ENCODE measurements at places on chromosomes 5 and 9.
A peak's percentile ranks its signal among the peaks of the same experiment; 100 is the strongest.

GRCh38 chr5:163571744-163572143 lies 66.3 kb downstream of the MAT2B start:
- peak; percentile 93 for DNase-seq

DNA sequence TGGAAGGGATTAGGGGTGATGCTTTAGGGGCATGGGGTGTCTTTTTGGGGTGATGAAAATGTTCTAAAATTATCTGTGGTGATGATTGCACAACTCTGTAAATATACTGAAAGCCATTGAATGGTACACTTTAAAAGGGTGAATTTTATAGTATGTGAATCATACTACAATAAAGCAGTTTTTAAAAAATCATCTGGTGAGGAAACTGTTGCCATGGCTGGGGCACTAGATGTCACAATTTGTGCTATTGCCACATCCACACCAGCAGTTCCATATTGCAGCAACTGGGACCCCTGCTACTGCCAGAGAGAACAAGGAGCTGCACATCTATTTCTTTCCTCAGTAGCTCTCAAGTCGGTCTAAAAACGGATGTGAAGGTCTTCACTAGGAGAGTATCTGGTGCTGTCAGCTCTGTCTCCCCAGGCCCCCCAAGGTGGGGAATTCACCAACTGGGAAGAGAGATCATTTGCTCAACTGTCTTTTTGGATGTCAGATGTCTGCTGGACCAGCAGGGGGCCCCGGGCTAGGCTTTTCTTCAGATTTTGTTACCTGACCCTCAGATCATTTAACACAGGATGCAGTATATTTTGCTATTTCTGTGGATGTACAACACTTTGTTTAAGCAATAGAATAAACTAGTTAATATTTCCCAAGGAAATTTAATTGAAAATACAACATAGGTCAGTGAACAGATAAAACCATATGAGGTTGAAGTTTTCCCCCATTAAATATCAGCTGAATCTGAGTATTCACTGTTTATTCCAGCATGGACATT lies 13.2 kb downstream of the CMYA5 start:
- DNase-seq = no peak

- DNase-seq = no peak
Observed at GRCh38 chr5:140571105-140571504, 6.5 kb downstream of the SLC35A4 start.

- DNase-seq = peak; percentile 68
Observed at GRCh38 chr5:33524476-33524875, 83.7 kb downstream of the TARS1 start.

DNA sequence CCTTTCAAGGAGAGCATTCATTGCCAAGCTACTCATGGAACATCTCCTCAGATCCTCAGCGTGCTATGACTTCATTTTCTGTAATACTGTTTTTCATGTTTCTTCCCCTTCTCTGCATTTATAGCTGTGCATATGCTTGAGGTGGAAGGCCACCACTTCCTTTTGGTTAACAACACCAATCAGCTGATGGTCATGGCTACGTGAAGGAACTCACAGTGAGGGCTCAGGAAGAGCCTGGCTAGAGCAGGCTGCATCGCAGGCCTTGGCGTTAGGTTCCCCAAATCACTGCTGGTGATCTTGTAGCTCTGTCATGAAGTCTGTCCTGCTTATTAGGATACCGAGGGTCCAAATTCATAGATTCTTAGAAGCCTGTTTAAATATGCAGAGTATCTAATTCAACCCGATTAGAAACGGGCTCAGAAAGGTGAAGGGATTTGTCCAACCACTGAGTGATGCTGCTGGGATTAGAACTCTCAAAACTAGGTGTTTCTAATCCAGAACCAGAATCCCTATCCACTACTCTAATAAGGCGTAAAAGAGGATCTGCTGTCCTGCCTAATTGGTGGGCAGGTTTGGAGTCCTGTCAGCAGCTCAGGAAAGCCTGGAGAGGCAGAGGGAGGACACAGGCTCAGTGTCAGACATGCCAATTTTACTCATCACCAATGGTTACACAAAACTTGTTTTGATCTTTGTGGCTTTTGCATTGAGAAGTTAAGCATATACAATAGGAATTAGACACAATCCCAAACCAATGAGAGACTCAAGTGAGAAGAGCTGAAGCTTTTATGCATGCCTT lies 7.5 kb downstream of the SYK start:
- DNase-seq = no peak

DNA sequence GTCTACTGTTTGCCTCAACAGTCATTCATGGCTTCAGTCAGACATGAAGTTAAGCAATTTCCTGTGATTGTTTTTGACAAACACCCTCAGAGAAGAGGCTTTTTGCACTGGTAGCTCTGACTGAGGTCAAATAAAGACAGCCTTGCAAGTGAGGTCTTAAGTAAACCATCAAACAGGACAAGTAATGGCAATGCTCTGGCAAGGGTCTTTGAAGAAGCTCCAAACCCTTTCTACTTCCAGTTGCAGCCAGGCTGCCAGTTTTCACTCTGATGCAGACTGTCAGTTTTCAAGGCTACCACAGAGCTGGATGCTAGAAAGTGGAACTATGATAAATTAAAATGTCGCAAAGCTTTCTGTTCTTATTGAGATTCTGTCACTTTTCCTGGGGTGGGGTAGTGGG lies 421.5 kb upstream of the PTGER4 start:
- DNase-seq = no peak

DNA sequence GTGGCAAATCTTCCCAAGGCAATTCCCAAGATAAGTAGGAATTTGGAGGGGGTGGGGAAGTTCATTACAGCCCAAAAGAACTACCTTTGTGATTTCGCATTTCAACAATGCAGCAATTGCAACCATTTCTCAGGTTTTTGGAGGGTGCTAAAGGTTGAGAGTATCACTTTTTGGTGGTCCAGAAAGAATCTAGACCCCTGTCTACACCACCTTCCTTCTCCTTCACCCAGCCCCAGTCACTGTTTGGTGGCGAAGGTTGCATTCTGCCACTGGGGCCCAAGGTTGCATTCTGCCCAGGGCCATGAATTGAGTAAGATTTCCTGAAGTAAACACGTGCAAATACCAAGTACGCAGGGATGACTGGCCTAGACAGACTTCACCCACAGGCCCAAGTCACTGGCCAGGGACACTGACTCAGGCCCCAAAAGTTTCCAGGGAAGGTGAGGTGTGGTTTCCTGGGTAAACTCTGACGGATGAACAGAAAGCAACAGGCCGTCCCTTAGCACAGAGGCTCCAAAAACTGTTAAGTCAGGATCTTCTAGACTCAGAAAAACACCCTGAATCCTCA lies 5.7 kb downstream of the PDE6A start:
- DNase-seq = peak; percentile 86

GRCh38 chr5:73887688-73888087 lies 261.7 kb downstream of the ARHGEF28 start:
- no peak for DNase-seq

DNA sequence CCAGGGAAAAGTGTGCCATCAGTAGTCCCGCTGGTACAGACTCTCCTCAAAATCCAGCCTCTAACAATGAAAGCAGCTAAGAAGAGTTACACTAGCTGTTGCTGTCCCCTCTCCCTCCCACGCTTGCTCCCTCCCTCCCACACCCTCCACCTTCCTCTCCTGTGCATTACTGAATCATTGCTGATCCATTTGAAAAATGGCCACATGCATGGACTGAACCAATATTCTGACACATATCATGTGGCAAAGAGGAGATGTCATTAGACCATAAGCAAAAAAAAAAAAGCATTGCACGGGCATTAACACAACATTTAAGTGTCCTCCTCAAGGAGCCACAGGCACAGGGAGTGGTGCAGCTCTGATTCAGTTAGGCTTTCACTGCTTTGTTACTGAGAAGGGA lies 37.9 kb downstream of the LHFPL2 start:
- no peak for DNase-seq

GRCh38 chr5:96537386-96537785 lies 104.3 kb upstream of the PCSK1 start:
- no peak for DNase-seq

- DNase-seq = no peak
Observed at GRCh38 chr5:1382248-1382700, 37.4 kb upstream of the CLPTM1L start.

- DNase-seq = peak; percentile 30
Observed at GRCh38 chr5:135503871-135504270, 31.9 kb downstream of the NEUROG1 start.

DNA sequence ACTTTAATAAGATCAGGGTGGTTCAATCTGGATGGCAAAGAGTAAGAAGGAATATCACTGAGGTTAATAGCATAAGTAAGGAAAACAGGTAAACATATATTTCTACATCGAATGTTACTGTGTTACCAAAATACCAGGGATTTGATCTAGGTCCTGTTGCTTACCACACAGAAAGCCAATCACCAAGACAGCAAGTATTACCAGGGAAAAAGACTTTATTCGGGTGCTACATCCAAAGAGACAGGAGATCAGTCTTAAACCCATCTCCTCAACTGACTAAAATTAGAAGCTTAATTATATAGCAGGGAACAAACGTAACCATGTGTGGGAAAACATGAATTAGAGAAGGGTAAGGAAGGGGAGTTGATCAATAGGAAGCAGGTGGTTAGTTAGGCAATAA lies 500.1 kb downstream of the EFNA5 start:
- no peak for DNase-seq

GRCh38 chr9:88312045-88312444 lies 76.2 kb upstream of the SPIN1 start:
- no peak for DNase-seq

DNA sequence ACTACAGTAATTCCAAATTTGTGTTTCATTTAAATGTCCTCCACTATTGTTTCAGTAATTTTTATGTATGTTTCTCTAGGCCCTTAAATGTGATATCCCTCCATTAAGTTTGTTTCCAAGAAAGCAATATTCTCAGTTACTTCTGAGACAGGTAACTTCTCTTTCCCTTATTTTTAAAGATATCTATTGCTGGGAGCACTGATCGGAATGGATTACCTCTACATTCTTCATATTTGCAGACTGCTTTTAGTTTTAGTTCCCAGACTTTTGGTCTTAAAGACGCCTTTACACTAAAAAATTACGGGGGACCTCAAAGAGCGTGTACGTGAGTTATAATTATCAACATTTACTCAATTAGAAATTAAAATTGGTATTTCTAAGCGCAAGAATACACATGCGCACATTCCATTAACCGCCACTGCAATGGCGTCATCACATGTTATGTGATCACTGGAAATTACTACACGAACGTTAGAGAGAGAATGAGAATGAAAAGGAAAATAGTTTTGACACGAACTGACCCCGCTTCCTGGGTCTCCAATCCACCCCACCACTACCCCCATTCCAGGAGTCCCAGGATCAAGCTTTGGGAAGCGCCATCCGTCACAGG lies 519 bp upstream of the RAD50 start:
- DNase-seq = no peak

GRCh38 chr5:10591966-10592365 lies 28.1 kb downstream of the ANKRD33B start:
- no peak for DNase-seq

DNA sequence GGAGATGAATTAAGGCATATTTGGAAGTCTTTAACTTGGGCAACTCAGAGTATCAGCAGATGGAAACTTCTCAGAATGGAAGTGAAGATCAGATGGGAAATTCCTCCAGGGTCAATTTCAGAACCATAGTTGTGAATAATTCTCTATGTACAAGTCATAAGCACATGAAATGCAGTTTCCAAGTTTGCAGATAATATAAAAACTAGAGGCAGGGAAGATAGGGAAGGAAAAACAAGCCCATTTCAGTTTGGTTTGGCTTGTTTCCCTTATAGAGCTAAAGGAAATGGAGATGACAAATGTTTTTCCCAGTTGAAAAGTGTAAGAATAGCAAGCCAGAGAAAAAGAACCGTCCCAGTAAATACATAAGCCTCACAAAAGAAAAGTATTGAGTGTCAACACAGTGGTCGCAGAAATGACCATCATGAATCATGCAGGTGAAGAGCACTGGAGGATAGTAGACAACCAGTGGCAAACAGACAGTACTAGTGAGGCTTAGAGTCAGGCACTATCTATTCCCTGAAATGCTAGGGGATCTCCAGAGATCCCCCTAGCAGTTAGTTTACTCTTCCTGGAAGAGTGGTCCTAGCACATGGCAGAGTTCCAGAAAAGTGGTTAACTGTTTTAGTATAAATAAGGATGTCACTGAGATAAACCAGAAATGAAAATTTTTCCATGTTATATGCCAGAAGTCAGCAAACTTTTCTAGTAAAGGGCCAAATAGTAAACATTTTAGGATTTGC lies 245.9 kb downstream of the SAXO1 start:
- DNase-seq = no peak

Data from islet precursor cell (in vitro differentiated cells).